ENCODE measurements at places on chromosomes 3 and 15.

DNA sequence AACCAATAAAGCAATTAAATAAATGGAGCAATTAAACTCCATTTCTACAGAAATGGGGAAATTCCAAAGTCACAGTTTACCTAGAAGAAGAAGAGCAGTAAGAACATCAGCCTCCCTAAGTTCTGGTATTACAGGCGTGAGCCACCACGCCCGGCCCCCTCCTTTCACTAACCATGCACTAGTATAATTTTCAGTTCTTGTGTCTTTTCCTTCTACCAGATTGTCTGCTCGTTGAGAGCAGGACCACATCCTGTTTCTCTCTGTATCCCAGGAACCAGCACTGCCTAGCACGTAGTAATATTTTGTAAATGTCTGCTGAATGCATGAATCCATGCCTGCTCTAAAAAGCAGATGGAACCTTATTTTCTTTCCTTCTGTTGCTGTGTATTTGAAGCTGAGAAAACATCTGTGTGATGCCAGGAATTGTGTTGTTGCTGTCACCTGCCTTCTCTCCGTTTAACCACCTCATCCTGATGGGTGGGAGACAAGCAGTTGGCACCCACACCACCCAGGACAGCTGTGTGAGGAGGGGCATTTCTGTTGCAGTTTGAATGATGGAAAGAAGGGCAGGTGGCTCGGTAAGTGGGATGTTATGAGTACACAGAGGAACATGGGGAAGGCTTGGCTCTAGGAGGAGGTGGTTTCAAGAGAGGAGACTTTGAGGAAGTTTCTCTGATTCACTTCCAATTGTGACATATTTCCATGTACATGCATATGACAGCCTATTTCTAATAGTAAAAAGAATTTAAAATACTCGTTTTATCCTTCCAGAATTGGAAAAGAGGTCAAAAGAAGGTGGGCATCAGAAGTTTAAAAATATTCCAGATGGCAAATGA lies 30.1 kb downstream of the PXYLP1 start:
- no peak for DNase-seq

GRCh38 chr15:59396211-59396610 lies 23.5 kb upstream of the MYO1E start:
- no peak for DNase-seq

GRCh38 chr3:128590948-128591347 lies 59.7 kb downstream of the RPN1 start:
- DNase-seq = no peak

DNA sequence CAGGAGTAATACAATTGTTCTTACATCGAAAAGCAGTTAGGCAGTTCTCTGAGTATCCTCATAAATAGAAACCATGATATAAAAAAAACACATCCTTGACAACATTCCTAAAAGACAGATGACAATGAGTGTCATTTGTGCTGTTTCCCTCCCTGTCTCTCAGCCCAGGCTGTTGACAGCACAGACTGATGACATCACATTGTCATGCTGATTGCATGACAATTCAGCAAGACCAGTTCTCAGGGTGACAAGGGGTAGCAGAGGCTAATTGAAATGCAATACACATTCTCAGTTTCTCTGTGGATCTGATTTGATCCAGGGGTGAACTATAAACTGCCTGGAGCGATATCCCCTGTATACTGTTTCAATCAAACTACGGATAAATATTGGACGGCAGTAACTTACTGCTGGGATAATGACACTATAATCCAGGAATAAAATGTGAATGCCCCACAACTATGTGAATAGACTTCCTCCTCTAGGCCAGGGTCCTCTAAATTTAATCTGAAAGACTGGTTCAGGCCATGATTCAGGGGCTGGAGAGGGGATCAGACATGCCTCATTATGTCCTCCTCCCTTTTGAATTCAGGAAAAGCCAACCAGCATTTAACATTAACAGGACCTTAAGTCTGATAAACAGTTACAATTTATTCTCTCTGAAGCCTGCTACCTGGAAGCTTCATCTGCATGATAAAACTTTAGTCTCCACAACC lies 16.7 kb upstream of the EIF1B start:
- DNase-seq = no peak

All from H54 (cell line).